ENCODE measurements at places on chromosomes 6 and 20. TPM values are rescaled to one million over a fixed set of nuclear protein-coding genes. Genes with fewer than 3 reads are reported as not detected.

- no peak for DNase-seq
Observed at GRCh38 chr20:5279661-5280060, 37.1 kb downstream of the PROKR2 start.

DNA sequence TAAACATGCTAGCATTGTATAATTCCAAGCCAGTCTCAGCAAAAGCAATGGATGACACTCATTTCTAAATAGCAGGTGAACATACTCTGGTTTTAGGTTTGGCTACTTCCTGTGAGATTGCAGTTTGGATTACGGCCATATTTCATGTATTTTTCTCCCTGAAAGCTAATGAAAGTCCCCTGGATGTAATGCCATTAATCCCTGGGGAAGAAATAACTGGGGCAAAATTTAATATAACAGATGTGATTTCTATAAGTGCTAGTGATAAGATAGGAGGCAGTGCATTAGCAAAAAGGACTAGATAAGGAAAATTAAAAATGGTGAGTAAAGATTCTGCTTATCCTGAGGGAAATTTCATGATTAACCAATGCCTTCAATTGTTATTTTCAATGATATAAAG, 238.2 kb downstream of the ADGRB3 start:
- DNase-seq, result no peak

DNA sequence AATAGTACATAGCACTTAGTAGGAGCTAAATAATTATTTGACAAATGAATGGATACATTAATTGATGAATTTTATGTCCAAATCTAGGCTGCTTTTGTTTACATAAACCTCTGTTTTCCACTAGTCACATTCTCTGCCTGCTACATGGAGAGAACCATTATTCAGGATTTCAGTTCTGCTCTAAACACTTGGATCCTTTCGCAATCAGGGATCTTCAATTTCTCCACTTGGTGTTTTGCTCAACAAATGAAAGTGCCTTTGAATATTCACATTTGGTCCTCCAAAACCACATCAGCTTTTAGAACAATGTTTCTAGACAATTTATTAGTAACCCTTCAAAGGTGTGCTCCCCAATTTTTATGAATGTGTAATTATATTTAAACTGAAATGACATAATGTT, 30.6 kb upstream of the HLA-DQB1 start:
- DNase-seq, result peak; percentile 28

GRCh38 chr6:135209803-135210202, 28.7 kb downstream of the MYB start:
- DNase-seq, result no peak

The SLC52A3 gene
- not detected for total RNA-seq

DNA sequence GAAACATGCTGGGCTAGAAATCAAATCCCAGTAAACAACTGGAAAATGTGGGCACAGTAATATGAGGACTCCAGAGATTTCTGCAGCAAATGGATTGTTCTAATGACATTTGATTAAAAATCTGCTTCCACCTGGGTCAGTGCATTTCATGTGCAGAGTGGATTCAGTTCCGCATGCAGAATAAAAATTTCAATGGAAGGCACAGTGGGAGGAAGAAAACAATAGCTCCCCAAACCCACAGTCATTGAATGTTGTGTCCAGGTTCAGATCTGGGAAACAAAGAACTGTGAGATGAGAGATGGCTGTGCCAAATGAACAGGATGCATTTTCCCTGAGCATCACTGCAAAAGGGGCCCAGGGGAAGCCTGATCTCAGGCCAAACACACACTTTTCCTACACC, 403.1 kb downstream of the BTBD9 start:
- no peak for DNase-seq

The SEL1L2 gene
- not detected for total RNA-seq

DNA sequence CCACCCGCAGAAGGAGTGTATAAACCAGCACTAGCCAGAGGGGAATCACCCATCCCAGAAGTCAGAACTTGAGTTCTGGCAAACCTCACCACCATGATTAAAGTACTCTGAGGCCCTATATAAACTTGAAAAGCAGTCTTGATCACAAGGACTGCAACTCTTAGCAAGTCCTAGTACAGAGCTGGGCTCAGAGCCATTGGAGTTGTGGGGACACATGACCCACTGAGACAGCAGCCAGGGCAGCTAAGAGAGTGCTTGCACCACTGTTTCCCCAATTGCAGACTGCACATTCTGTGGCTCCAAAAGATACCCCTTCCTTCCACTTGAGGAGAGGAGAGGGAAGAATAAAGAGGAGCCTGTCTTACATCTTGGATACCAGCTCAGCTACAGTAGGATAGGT, 4.7 kb upstream of the MCM9 start:
- no peak for DNase-seq

DNA sequence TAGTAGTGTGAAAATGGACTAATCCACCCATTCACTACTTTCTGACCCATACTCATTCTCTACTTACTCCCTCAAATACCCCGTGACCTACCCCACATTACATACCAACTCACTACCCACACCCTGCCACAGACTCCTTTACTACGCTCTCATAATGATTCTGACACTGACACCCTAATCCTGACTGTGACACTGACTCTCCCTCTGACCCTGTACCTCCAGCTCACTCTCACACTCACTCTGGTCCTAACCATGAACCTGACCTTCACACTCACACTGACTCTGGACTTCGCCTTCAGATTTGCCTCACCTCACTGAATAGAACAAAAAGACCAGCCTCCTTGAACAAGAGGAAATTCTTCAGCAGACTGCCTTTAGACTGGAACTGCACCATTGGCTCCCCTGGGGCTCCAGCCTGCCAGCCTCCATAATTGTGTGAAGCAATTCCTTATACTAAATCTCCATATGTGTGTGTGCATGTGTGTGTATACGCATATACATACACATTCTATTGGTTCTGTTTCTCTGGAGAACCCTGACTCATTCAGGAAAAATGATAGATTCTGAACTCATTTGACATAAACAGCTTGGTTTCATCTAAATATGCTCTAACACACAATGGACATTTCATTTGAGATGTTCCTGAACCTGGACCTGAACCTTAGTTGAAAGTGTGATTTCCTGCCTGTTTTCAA, 10.5 kb upstream of the ZNF343 start:
- DNase-seq, result no peak

The PHACTR3 gene
- not detected for total RNA-seq

- peak; percentile 77 for DNase-seq
Observed at GRCh38 chr6:157281570-157281969, 41.7 kb downstream of the TMEM242 start.

The IRF4 gene
- total RNA-seq, result not detected

DNA sequence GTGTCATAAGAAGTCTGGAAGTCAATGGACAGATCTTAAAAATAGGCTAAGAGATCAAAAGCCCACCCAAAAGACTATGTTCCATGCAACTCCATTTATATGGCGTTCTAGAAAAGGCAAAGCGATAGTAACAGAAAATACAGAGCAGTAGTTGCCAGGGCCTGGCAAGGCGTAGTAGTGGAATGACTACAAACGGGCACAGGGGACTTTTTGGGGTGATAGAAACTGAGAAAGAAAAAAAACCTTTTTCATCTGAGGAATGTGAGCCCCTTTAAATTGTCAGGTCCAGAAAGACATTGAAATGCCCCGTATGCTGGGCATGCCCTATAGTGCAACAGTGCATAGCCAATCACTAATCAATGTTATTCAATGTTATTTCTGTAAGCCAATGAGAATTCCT, 47.2 kb upstream of the FAM50B start:
- no peak for DNase-seq

DNA sequence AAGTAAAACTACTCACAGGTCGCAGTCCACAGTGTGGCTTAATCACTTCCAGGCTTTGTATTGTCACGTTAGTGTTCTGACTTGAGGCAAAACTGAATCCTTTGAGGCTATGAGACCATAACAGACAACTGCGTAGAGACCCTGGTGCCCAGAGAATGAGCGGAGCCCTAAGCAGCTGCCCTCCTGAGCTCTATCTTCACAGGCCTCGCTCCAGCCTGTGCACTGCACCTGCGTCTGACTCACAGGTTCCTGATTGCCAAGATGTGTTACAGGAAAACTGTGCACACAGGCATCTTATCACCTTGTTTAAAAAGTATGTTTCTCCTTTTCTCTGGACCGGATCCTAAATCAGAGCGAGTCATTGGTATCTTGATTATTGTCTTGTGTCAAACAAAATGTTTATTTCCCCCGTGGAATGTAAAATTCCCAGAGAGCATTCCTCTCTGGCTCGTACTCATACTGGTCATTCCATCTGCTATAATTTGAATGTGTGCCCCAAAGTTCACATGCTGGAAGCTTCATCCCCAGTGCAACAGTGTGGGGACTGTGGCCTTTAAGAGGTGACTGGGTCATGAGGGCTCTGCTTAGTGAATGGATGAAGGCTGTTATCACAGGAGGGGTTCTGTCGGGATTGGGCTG, 25.7 kb downstream of the PRR18 start:
- no peak for DNase-seq

The ZNF292 gene
- total RNA-seq, result 62.8 TPM

- no peak for DNase-seq
Observed at GRCh38 chr6:75870389-75870788, 121.3 kb downstream of the MYO6 start.

- DNase-seq, result peak; percentile 76
Observed at GRCh38 chr6:74091136-74091793, 395.3 kb downstream of the CD109 start.

The SYTL3 gene
- 2.2 TPM for total RNA-seq

GRCh38 chr6:148720406-148720805, 26.4 kb upstream of the UST start:
- DNase-seq, result no peak

The ZNF334 gene
- total RNA-seq, result not detected

DNA sequence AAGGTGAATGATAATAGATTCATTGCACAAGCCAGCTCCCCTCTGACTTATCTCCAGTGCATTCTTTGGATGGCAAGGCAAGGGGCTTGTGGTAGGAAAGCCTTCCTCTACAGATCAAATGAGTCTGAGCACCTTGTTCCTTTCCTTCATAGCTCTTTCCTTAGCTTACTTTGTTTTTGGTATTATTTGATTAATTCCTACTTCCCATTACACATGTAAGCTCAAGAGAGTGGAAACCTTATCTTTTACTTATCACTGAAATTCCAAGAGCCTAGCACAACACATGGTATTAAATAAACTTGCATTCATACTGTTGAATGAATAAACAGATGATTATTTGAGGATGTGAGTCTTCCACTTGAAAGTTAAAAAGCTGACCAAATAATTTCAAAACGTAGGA, 41.7 kb downstream of the FRK start:
- DNase-seq, result no peak

The RIN2 gene
- 1.7 TPM for total RNA-seq

DNA sequence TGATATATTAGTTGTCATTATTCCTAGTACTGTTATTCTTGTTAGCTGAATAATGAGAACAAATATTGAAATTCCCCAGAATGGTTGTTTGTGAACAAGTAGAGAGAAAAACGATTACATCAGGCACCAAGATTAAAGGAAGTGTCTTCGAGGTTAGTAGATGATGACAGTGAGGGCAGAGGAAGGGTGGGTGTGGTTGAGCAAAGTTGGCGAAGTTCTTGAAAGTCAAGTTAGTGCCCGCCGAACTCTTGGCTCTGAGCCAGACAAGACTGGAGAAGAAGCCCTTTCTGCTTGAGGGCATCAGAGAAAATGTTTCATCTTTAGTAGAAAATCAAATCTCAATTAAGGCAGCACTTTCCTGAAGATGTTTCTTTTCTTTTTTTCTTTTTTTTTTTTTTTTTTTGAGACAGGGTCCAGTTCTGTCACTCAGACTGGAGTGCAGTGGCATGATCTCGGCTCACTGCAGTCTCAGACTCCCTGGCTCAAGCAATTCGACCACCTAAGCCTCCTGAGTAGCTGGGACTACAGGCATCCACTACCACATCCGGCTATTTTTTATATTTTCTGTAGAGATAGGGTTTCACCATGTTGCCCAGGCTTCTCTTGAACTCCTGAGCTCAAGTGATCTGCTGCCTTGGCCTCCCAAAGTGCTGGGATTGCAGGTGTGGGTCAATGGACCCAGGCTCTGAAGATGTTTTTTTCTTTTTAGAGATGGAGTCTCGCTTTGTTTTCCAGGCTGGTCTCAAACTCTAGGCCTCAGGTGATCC, 77.1 kb downstream of the SGK1 start:
- DNase-seq, result no peak

DNA sequence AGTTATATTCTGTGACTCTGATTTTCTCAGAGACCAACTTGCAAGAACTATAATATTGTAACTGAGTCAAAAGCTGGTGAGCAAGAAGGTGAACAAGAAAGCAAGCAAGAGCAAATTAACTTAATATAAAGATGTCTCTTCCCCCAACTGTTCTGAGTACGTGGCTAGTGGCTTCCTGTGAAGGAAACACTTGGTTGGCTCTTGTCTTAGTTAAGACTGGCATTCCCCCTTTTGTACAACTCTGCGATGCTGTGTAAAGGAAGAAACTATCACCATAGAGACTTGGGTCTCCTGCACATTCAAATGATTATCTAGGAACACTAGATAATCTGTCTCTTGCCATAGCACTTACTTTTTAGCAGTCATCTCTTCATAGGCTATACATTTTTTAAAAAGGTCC, 47.3 kb upstream of the TNFAIP3 start:
- no peak for DNase-seq

The C4A gene
- total RNA-seq, result 3.8 TPM

DNA sequence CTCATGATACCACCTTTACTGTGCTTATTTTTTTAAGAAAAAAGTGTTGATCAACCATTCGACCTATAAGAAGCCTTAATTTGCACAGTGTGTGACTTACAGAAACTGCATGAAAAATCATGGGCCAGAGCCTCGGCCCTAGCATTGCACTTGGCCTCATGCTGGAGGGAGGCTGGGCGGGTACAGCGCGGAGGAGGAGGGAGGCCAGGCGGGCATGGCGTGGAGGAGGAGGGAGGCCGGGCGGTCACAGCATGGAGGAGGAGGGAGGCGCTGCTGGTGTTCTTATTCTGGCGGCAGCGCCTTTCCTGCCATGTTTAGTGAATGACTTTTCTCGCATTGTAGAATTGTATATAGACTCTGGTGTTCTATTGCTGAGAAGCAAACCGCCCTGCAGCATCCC, 15.6 kb upstream of the SLC22A1 start:
- no peak for DNase-seq

GRCh38 chr6:280775-281468, 11.4 kb upstream of the DUSP22 start:
- DNase-seq, result no peak

GRCh38 chr6:169098116-169098515, 155.5 kb downstream of the THBS2 start:
- DNase-seq, result no peak

The HUS1B gene
- 2.2 TPM for total RNA-seq

- DNase-seq, result no peak
Observed at GRCh38 chr20:36483209-36483918, 58.0 kb upstream of the MYL9 start.

- no peak for DNase-seq
Observed at GRCh38 chr6:56848105-56848504, 106.8 kb upstream of the BEND6 start.

Measured in Karpas-422 (cell line).